ENCODE measurements at places on chromosomes 16 and 17. TPM values are rescaled to one million over a fixed set of nuclear protein-coding genes. Genes with fewer than 3 reads are reported as not detected.

DNA sequence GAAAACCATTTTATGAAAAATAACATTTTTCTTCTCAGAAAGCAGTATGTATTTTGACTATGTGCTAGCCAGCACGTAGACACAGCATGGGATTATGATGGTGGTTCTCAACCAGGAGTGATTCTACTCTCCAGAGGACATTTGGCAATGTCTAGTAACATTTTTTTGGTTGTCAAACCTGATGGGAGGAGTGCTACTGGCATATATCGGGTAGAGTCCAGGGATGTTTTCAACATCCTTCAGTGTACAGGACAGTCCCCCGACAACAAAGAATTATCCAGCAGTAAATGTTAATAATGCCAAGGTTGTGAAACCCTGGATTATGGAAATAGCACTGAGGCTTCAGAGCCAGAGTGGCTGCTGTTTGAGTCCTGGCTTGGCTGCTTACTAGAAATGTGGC, 27.7 kb downstream of the AP2B1 start:
- no peak for DNase-seq

CCR7 gene
- 0.36 TPM for total RNA-seq

GRCh38 chr17:45640141-45640850, 143.8 kb upstream of the CRHR1 start:
- peak; percentile 76 for DNase-seq

GRCh38 chr17:15658296-15658695, 25.8 kb downstream of the TRIM16 start:
- DNase-seq = no peak

DNA sequence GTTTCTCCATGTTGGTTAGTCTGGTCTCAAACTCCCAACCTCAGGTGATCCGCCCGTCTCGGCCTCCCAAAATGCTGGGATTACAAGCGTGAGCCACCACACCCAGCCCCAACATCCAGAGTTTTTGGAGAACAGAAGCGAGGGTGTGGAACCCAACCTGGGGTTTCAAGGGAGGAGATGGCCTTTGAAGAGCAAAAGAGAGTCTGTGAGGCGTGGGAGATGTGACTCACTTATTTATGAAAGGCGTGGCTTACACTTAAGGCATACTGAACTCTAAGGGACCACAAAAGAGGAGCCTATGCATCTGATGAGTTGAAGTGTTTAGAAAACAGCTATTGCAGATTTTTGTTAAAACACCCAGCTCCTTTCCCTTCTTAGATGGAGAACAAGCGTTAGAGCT, 18.9 kb downstream of the ARSG start:
- DNase-seq = no peak

DNA sequence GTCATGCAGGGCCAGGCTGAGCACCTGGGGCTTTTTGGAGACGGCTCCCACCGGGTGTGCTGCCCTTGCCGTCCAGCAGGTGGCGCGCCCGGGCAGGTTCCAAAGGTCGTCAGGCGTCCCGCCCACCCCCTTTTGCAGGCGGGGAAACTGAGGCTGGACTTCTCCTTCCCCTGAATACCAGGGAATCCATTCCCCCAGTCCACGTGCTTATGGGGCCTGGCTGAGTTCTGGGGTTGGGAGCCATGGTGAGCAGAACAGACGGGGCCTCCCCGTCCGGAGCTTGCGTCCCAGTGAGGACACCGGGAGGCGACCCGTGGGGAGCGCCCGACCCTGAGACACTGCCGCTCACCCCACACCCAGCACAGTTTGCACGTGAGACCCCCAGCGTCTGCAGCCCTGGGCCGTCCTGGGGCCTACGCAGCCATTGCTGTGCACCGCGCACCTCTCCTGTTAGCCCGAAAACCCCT, 51.8 kb upstream of the JPH3 start:
- no peak for DNase-seq

GRCh38 chr16:51134269-51134812, 16.7 kb downstream of the SALL1 start:
- no peak for DNase-seq
